Activated T-cell treated with anti-CD3 and anti-CD28 coated beads, Interleukin-2, amount 50 U/mL, for 24 hours (primary cell): ENCODE measurements at places on chromosomes 12 and 14.

DNA sequence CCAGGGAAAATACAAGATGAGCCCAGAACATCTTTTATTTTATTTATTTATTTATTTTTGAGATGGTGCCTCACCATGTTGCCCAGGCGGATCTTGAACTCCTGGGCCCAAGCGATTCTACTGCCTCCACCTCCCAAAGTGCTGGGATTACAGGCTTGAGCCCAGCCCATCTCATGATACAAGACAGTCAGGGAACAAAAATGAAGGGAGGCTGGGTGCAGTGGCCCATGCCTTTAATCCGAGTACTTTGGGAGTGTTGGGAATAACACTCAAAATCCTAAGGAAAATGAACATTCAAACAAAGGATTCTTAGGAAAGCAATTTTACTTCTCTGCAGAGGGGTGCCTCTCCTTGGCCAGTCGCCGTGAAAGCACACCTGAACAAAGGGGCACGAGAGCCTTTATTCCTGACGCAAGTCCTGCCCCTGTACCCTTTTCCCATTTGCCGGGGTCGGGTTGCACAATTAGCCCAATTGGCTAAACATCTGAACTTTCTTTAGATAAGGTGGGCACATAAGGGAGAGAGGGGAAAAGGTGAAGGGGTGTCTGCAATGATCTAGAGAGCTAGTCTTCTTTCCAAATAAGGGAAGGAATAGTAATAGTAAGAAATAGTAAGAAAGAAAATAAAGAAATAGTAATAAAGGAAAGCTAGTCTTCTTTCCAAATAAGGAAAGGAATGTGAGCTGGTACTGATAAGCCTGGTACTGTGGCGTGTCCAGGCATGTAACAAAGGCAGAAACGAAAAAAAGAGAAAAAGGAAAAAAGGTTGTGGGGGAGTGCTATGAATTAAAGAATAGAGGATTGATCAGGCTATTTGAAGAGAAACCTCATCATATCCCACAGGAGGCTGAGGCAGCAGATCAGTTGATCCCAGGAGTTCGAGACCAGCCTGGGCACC is 13.4 kb downstream of the NCAPD2 start:
- no peak for DNase-seq

DNA sequence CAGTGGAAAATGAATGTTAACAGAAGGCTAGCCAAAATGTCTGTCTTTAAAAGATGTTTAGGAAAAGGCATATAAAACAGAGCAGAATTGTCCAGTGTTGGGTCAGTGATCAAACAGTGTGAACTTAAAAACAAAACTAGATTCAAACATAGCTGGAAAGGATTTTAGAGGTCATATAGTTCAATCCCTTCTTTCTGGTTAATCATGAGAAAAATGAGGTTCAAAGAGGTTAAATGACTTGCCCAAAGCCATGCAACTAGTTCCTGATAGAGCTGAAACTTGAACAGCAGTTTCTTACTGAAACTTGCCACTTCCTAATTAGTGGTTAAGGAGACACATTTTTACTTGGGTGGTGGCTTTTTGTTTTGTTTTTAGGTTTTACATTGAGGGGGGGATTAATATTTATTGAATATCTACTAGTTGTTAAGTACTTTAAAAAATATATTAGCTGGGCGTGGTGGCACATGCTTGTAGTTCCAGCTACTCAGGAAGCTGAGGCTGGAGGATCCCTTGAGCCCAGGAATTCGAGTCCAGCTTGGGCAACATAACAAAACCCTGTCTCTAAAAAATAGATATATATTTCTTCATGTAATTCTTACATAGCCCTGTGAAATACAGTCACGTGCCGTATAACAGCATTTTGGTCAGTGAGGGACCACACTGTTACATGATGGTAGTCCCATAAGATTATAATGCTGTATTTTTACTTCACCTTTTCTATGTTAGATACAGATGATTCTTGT is 20.4 kb downstream of the ACVR1B start:
- no peak for DNase-seq

DNA sequence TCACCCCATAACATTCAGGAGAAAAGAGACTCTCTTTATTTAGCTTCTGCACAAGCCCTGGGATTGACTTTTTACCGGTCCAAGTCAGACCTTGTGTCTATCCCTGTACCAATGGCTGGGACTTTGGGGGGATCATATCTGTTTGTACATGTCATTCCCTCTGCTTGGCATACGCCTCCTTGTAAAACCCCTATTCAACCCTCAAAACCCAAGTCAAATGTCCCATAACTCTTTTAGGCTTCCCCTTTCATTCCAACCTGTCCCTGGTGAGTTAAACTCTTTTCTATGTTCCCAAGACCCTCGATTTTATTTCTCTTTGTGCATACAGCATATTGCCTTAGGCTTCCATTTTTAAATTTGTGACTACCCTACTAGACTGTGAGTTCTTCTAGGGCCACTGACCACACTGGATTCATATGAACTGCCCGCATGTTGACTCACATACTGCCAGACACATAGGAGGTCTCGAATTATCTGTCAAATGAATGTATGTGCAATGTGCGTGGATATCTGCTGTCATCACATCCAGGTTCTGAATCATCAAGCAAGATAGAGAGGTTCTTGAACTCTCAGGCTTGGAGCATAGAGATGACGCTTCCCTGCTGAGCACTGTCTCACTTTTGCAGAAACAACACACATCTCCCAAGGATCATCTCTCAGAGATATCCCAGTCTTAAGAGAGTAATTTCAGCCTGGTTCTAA is 548.6 kb upstream of the TBX3 start:
- DNase-seq = no peak

GRCh38 chr12:73361156-73361863 is 1089.1 kb downstream of the TRHDE start:
- DNase-seq = no peak

- no peak for DNase-seq
These were observed 25.0 kb downstream of the JAG2 start for GRCh38 chr14:105143451-105144025.

GRCh38 chr14:101196795-101197590 is 293.5 kb upstream of the RTL1 start:
- no peak for DNase-seq

- no peak for DNase-seq
These were observed 476.3 kb upstream of the STXBP6 start for GRCh38 chr14:25526290-25526689.

- no peak for DNase-seq
These were observed 223.8 kb downstream of the EFCAB11 start for GRCh38 chr14:89730687-89731086.

GRCh38 chr14:34623506-34623905 is 6.4 kb downstream of the SNX6 start:
- no peak for DNase-seq

DNA sequence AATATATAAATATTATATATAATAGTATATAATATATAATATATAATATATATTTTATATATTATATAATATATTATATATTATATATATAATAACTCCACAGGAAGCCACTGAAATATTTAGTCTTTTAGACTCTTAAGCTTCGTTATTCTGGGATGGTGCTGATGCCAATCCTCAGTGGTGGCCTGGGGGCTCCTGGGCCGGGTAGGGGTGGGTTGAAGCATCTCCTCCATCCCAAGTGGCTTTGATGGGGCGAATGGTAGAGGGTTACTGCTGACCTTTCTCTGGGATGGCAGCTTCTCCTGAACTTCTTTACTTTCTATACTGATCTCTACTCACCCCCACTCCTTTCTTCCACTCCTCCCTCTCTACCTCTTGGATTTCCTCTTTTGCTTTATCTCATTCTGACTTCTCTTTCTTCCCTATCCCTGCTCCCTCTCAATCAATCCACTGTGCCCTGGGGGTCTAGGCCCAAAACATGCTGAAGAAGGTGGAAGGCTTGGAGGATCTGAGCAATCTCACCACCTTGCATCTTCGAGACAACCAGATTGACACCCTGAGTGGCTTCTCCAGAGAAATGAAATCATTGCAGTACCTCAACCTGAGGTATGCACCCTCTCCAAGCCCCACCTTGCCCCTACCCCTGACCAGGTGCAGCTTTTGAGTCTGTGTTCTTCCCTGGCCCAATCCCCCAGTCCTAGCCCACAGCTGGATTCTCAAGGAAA is 4.8 kb upstream of the ENO2 start:
- DNase-seq = no peak

DNA sequence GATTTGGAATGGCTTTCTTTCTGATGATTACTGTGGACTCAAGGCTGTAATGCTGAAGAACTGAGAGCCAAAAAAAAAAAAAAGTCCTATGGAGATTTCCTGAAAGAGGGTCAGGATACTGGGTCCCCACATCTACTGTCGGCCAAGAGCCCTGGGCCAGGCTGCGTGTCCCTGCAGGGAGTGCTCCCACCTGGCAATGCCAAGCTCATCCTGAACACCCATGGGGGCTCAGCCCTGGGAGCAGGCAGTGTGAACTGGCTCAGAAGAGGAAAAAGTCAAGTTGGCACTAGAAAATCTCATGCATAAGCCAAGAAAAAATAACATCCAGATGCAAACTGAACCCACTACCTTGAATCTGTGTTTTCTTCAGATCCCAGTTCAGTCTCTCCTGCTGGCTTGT is 35.0 kb upstream of the SMOC1 start:
- no peak for DNase-seq

- DNase-seq = no peak
These were observed 1.3 kb downstream of the RNFT2 start for GRCh38 chr12:116739381-116739887.

DNA sequence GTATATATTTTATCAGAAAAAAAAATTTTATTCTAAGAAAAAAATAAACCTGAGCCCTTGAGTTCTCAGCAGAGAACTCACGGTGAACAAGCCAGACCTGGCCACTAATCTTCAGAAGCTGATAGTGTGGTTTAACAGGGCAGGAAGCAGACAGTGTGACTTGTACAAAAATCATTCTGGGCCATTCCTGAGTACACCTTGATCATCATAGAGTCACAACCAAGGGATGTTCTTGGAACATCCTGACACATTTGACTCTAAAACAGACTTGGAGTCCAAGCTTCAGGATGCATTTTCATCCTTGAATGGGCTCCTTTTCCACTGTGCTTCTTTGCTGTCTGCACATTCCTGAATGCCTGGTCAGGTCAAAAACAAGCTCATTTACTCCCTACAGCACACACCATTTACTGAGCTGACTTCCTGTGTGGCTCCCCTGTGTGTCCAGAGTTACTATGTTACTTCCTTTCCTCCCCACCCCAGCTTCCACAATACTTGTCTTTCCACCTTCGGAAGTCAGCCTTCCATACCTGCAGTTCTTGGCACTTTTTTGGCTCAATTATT is 112.0 kb downstream of the ANO6 start:
- DNase-seq = no peak

- DNase-seq = no peak
These were observed 29.4 kb downstream of the PLEKHA5 start for GRCh38 chr12:19158923-19159322.

- DNase-seq = no peak
These were observed 16.6 kb downstream of the PLEKHH1 start for GRCh38 chr14:67549734-67550133.

- no peak for DNase-seq
These were observed 25.0 kb downstream of the AMN start for GRCh38 chr14:102947321-102948103.

GRCh38 chr14:105902131-105902898 is 375.9 kb downstream of the TMEM121 start:
- no peak for DNase-seq

- DNase-seq = no peak
These were observed 5.1 kb downstream of the KMT5A start for GRCh38 chr12:123388951-123389559.

DNA sequence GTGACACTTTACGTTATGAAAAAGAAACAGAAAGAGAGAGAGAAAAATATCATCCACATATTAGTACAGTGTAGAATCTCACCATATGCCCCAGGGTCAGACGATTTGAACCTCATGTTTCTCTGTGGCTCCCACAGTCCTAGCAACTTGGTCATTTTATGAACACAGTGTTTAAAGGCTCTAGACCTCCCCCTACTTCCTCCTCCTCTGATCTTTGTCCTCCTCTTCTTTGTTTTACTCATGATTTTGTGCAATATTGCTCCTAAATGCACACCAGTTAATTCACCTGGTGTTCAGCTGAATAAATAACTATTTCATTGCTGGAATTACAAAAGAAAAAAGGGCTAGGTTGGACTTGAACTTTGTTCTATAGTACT is 18.2 kb downstream of the GLT1D1 start:
- no peak for DNase-seq

DNA sequence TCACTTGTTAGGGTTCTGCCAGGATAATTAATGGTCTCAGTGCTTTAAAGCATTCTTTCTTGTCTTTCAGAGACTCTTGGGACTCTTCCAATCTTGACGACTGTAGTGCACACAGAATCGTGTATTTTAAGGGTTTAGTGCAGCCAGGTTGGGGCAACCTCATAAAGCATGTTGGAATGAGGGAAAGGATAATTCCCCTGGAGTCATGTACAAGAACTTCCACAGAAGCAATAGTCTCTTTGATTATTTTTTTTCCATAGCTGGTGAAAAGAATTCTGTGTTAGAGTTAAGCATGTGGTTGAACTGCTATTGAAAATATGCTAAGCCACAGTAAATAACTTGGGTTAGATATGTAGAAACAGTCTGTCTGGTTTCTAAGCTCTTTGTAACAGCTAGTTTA is 246.8 kb upstream of the DAAM1 start:
- no peak for DNase-seq

- no peak for DNase-seq
These were observed 87.9 kb downstream of the USP15 start for GRCh38 chr12:62347922-62348650.

- no peak for DNase-seq
These were observed 3.6 kb downstream of the SSTR1 start for GRCh38 chr14:38211255-38211735.

- no peak for DNase-seq
These were observed 446.5 kb downstream of the ADAMTS20 start for GRCh38 chr12:43105426-43105981.

DNA sequence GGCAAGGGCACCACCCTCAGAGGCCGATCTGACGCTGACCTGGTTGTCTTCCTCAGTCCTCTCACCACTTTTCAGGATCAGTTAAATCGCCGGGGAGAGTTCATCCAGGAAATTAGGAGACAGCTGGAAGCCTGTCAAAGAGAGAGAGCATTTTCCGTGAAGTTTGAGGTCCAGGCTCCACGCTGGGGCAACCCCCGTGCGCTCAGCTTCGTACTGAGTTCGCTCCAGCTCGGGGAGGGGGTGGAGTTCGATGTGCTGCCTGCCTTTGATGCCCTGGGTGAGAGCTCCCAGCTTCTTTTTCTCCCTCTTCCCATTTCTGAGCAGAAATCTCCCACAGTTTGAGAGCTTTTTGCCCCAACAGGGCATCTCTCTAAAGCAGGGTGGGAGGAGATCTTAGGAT is 1.8 kb downstream of the OAS1 start:
- peak; percentile 47 for DNase-seq

DNA sequence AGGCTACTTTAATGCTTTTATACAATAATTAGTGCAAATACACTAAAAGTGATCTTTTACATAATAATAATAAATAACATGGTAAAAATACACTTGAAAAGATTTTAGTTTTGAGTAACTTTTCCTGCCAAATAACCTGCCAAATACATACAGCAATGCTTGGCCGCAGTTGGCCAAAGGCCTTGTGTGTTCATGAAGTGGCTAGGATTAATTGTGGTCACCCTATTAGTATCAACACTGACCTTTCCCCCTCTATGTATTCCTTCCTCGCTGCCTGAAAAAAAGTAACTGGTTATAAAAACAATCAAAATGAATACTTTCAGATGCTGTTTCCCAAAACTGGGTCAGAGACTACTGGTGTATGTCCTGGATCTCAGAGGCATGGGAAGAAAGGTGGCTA is 34.3 kb downstream of the KICS2 start:
- DNase-seq = no peak
